ENCODE measurements at places on chromosomes 13 and 19.

GRCh38 chr19:374886-375235 is 30.3 kb upstream of the MIER2 start:
- no peak for DNase-seq

GRCh38 chr19:1811472-1811894 is 593 bp downstream of the ATP8B3 start:
- DNase-seq, result peak; percentile 23

- DNase-seq, result no peak
Measured at GRCh38 chr19:988081-988480, 3.9 kb downstream of the WDR18 start.

- DNase-seq, result peak; percentile 59
Measured at GRCh38 chr13:99087954-99088491, 110.2 kb upstream of the DOCK9 start.

- no peak for DNase-seq
Measured at GRCh38 chr19:40762754-40763470, 11.9 kb downstream of the SNRPA start.

DNA sequence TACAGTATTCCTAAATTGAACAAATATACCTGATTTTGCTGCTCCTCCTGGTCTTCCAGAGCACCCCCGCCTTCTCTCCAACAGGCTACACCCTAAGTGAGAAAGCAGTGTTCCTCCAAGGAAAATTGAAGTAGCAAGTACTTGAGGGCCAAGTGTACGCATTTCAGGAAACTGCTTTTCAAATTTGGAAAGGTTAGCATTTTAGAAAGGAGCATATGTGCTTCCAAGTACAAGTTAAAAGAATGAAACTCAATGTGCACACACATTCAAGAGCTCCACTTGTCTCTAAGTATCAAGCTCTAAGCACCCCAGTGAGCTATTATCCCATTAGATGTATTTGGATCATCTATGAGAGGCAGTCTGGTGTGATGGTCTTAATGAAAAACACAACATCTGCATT is 25.8 kb downstream of the LHFPL6 start:
- DNase-seq, result no peak

- peak; percentile 83 for DNase-seq
Measured at GRCh38 chr19:1465191-1466016, 13.6 kb downstream of the C19orf25 start.

GRCh38 chr19:16619457-16619856 is 8.5 kb downstream of the MED26 start:
- no peak for DNase-seq

DNA sequence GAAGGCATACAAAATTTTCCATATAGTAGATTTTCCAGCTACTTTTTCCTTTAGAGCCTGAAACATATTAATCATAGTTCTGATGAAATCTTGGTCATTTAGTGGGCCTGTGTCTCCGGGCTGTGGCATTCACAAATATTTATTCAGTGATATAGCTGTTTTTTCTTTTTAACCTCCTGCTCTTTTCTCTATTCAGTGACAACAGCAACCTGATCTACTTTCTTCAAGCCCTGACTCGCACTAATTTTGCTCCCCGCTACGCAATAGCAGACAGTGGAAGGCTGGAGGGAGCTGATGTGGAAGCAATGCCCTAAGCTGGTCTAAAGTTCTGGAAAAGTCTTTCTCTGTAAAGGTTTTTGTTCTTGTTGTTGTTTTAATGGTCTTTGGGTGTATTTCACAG is 289.7 kb downstream of the SLITRK6 start:
- no peak for DNase-seq

DNA sequence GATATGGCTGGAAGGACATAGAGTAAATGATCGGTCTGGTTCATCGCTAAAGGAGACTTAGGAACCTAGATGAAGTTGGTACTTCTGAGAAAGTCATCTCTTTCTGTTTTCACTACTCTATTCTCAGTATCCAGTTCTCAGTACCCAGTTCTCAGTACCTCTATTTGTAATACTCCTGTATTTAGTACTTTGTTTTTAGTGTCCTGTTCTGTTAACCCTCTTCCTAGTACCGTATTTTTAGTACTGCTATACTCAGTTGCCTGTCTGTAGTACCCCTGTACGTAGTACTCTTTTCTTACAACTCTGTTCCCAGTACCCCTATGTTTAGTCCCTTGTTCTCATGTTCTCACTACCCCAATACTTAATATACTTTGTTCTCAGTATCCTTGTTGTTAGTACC is 1.2 kb downstream of the RFXAP start:
- DNase-seq, result no peak

DNA sequence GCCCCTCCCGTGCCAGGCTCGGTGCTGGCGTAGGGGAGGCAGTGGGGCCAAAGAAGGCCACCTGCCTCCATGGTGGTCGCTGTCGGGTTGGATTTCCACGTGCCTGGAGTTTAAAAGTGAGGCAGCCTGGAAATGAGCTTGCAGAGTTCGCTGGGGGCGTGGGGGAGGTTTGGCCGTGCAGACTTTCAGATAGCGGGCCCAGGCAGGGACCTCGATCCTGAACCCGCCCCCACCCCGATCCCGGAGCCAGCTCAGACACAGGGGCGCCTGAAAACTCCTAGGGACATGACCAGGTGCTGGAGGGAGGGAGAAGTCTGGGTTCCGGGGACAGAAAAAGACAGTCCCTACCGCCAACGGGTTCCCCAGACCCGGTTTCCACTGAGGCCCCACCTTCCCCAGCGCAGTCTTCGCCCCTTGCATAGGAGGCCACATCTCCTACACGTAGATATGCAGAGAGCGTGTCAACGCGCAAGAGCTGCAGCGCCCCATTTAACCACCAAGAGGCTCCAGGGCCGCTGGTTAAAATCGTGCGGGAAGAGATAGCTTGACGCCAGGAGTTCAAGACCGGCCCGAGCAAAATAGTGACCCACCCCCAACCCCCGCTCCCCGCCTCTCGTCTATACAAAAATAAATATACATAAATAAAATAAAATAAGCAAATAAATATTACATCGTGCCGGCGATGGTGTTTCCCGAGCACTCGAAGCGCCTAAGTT is 8.5 kb downstream of the CCDC8 start:
- DNase-seq, result peak; percentile 47

DNA sequence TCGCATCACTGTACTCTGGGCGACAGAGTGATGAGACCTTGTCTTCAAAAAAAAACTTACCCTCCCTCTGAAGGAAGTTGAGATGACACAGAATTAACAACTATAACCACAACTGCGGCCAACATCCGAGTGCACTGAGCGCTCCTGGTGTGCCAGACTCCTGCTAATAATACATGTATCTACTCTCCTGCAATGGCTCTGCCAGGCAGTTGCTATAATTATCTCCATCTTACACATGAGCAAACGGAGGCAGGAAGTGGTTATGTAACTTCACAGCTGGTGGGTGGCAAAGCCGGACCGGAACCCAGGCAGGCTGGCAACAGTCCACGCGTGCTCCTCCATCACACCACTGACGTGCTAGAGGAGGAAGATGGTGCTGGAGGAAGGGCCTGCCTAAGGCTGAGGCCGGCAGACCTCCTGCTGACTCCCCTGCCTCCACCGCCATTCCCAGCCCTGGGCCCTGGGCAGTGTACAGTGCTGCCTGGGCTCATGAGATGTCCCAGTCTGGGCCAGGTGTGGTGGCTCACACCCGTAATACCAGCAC is 12.6 kb downstream of the XRCC1 start:
- peak; percentile 96 for DNase-seq

DNA sequence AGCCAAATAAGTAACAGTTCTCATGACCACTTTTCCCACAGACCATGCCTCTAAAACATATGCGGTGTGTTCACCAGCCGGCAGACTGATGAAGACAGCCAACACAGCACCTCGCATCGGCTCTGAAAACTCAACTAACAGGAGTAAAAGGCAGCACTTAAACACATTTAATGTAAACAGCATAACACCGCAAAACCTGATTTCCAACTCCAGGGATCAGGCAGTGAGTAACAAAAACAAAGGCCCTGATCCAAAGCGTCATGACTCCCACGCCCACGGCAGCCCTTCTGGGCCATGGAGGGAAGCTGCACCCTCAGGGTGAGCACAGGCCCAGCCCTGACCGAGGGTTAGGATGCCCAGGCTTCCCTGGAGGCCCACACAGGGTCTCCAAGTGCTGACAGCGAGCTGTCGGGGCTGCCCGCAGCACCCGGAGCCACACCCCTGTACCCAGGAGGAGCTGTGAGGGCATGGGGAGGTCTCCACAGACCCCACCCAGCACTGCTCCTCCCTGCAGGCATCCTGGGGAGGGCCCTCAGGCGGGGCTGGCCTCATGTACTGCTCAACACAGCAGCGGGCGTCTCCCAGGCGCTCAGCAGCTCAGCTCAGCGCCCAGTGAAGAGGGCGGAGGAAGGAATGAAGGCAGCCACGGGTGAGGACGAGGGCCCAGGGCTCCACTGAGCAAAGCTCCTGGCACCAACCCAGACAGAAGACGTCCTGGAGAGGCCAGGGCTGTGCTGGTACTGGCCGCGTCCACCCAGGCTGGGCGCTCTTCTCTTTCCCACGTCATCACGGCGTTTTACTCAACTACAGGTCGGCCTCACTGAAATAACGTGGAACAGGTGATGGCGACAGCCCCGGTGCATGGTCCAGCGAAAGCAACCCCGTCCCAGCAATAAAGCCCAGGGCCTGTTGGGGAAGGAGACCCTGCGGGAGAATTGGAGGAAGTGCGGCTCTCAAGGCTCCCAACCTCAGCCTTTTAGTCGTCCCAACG is 53.7 kb downstream of the RASA3 start:
- no peak for DNase-seq

- DNase-seq, result no peak
Measured at GRCh38 chr13:36418022-36418805, 14.1 kb upstream of the CCNA1 start.

DNA sequence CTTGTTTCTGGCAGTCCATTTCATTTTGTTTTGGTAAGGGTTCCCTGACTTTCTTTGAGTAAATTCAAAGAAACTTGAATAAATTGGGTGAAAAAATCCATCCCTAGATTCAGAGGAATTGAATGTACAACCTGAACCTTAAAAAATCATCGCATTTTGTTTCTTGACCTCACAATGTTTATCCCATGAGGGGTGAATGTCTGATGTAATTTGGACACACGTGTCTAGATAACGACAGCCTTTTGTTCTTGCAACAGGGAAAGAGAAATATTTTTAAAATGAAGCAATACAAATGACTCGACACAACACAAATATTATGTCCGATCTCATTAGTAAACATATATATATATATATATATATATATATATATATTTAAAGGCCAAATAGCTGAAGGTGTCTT is 453.2 kb upstream of the ATXN8OS start:
- no peak for DNase-seq

DNA sequence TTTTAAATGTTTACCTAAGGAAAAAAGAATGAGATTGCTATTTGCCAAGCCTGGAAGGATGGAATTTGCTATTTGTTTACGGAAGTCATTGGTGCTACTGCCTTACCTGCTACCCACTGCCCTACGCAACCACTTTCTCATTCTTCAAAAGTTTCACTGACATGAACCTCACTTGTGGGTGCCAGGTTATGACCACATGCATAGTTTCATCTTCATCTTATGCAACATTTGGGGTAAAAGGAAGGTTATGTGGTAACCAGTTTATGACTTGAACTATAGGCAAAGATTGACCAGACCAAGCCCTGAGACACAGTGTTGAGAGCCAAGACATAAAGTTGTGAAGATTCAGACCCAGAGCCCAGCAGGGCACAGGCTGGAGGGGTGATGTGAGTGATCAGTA is 142.5 kb downstream of the LACC1 start:
- no peak for DNase-seq

DNA sequence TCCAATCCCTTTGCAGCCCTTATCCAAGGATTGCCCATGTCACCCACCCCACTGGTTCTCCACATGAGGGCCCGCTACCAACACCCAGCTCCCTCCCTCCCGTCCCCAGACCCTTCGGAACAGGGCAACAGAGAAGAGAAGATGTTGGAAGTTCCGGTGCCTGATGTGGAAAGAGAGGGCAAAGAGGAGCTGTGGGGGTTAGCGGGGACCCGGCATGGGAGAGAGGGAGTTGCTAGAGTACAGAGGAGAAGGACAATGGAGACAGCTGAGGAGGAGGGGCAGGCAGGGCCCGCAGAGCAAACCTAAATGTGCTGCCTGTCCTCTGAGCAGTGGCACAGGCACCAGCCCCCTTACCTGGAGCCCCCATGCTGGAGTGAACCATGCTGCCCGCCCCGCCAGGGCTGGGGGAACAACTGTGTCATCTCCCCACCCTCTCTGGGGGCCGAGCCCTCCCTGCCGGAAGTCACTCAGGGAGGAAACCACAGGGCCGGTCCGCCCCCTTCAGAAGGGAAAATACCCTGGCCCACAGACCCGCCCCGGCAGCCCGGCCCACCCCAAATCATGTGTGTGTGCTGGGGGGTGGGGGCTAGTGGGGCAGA is at the start of gene POU2F2:
Gene POU2F2, minus strand, starts transcription at position 417 of the 599 bp plus-strand sequence. Its CDS starts 35 bp downstream, at position 382.
- DNase-seq, result no peak

- DNase-seq, result no peak
Measured at GRCh38 chr19:46860846-46861690, at the start of gene ARHGAP35. ARHGAP35 (plus strand) TSS chr19:46860997; CDS start chr19:46918676, 57,679 bp downstream.

- DNase-seq, result no peak
Measured at GRCh38 chr13:57633950-57634838, 2.6 kb downstream of the PCDH17 start.

DNA sequence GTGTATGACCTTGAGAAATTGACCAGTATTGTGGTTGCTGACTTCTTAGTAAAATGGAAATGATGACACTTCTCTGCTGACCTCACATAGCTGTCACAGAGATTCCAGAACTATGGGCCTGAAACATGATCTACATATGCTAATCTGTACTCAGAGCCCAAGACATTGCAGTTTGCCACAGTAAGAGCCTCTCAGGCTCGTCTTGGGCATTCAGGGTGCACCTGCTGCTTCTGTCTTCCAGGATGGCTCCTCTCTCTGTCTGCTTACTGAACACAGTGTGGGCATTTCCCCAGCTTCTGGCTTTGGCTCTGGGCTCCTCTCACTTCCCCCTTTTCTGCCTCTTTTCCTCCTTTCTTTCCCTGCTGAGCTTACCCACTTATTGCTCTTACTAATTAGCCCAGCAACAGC is 22.3 kb upstream of the SLC46A3 start:
- DNase-seq, result no peak

DNA sequence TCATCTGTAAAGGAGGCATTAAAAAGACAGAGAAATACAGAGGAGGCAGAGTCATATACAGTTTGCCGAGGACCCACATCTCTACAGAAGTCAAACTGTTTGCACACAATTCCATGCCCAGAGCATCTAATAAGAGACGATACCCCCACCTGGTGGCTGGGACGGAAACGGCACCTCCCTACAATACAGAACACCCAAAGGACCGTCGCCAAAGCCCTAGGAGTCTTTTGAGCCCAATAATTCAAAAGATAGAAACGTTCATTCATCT is 703 bp upstream of the PLEKHG2 start:
- peak; percentile 90 for DNase-seq
